ENCODE measurements at places on chromosomes 4 and X.

DNA sequence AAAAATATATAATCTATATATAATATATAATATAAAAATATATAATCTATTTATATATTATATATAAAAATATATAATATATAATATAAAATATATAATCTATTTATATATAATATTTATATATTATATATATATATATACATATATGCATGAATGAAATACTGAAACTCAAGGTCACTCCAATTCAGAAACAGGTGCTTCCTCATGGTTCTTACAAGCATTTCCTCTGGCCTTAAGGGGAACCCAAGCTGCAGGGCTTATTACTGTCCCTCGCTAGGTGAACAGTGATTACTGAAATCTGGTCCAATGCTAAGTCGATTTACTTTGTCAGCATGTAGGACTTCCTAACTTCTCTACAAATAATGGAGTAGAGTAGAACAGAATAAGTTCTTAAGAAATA is 174.3 kb downstream of the GPM6A start:
- DNase-seq, result no peak

DNA sequence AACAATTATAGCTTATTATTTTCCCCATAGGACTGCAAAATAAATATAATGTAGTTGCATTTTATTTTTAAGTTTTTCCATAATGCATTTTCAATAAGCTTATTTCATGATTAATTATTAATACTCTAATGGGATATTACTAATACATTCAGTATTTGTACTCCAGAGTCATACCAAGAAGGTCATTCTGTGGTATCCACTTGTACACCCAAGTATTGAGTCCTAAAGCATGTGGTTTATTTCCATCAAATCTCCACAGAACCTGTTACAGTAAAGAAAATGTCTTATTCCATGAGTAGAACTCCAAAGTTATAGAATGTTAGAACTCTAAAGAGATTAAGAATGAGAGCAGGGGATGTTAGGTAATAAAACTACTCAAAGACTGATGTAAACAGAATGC is 30.6 kb downstream of the UGT2A3 start:
- no peak for DNase-seq

GRCh38 chr4:118683513-118683912 is 1.7 kb upstream of the METTL14 start:
- no peak for DNase-seq

DNA sequence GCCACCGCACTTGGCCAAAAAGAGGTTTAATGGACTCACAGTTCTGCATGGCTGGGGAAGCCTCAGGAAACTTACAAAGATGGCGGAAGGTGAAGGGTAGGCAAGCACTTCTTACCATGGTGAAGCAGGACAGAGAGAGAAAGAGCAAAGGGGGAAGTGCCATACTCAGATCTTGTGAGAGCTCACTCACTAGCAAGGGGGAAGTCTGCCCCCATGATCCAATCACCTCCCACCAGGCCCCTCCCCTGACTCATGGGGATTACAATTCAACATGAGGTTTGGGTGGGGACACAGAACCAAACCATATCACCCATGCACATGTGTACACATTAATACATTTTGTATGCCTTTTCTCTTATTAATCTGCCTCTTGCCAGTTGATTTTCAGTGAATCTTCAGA is 77.2 kb upstream of the HSD17B10 start:
- no peak for DNase-seq

GRCh38 chrX:125769628-125770027 is 396.5 kb downstream of the DCAF12L2 start:
- DNase-seq, result no peak
